Foreskin fibroblast (primary cell): ENCODE measurements at places on chromosomes 12 and 14.

GRCh38 chr12:53145383-53146260, 34.9 kb upstream of the ZNF740 start:
- DNase-seq, result peak; percentile 78

DNA sequence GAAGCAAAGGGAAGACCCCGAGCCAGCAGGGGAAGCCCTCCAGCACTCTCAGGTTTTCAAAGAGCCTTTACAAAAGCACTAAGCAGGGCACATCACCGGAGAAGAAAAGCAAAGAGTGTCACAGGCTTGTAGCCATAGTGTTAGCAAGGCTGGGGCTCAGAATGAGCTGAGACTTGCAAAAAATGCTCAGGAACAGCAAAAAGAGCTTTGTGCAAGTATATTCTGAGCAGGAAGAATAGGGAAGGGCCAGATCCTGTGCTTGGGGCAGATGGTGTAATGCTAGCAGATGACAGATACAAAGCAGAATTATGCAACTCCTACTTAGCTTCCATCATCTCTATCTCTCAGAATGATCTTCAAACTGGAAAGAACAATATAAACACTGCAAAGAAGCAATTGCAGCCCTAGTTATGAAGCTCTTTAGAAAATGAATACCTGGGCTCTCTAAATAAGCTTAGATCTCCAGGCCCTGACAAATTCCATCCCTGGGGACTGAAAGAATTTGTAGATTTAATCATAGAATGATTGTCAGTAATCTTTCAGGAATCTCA, 23.7 kb upstream of the PARP11 start:
- peak; percentile 19 for DNase-seq

- DNase-seq, result no peak
These were observed 34.3 kb upstream of the LHX5 start for GRCh38 chr12:113505941-113506340.

- no peak for DNase-seq
These were observed at the start of gene SP7 for GRCh38 chr12:53336181-53336681. Gene SP7, minus strand, starts transcription at chr12:53336354. Its CDS starts 708 bp downstream, at chr12:53335646.

DNA sequence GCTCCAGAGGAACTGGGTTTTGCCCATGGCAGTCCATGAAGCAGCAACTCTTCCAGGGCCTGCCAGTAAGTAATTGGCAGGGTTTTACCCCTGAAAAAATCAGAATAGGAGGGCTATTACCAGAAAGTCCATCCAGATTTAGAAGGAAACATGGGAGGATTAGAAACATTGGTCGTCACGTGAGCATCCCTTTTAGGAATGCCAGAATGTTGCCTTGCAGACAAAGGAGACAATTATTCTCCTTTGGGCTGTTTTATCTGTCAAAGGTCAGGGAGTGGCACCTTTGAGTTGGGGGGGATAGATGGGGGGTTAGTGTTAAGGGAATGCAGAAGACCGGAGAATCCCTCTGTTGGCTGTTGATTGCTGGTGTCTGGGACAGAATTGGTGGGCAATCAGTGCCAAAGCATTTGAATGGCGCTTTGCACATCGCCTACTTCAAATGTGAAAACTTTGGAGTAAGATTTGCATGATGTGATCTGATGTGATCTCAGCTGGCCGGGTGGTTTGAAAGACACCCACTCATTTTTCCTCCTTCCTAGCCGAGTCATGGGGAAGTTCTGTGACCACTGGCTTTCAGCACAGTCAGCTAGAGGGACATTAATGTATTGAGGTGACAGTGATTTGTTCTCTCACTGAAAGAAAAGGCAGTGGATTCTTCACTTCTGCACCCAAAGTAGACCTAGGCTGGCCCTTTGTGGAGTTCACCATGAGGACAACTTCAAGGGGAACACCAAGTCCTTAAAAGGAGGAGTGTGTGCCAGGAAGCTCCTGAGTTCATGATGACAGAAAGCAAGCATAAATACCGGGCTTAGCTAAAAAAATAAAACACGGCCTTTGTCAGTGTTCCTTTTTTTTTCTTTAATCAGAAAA, 31.4 kb downstream of the FLVCR2 start:
- DNase-seq, result peak; percentile 41

GRCh38 chr12:13777374-13777773, 204.0 kb downstream of the GRIN2B start:
- DNase-seq, result no peak

DNA sequence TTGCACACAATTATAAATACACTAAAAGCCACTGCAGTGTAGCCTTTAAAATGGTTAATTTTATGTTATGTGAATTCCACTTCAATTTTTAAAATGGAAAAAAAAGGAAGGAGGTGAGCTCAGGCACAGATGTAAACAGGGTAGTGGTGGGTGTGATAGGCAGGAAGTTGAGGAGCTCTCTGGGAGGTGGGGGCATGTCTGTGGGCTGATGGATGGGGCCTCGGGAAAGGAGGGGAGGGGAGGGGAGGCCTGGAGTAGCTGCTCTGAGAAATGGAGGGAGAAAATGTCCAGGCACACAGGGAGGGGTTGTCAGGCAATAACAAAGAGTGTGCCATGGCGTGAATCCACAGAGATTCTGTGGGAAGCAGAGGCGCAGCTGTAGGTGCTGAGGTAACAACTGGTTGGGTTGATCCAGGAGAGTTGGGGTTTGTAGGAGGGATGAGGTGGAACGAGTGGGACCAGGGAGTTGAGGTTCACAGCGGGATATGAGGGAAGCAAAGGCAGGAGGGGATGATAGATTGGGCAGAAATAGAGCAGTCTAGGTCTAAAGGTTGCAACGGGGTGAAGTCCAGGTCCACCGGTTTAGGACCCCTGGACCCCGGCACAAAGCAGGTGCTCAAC, 57.2 kb downstream of the LTBP2 start:
- no peak for DNase-seq

- DNase-seq, result peak; percentile 58
These were observed 111.2 kb upstream of the NOVA1 start for GRCh38 chr14:26709019-26709418.

DNA sequence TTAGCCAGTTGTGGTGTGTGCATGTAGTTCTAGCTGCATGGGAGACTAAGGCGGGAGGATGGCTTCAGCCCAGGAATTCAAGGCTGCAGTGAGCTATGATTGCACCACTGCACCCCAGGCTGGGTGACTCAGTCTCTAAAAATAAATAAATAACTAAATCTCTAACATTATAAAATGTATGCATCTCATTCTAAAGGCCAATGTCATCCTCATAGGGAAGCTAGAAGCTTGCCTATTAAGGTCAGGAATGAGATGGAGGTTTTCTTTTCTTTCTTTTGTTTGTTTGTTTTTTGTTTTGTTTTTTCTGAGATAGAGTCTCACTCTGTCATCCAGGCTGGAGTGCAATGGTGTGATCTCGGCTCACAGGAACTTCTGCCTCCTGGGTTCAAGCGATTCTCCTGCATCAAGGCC, 48.8 kb upstream of the PAPLN start:
- peak; percentile 85 for DNase-seq
